NCI-H1105 treated with DMSO at 0.1 percent for 48 hours (cell line): ENCODE measurements at places on chromosomes 6 and 20.

DNA sequence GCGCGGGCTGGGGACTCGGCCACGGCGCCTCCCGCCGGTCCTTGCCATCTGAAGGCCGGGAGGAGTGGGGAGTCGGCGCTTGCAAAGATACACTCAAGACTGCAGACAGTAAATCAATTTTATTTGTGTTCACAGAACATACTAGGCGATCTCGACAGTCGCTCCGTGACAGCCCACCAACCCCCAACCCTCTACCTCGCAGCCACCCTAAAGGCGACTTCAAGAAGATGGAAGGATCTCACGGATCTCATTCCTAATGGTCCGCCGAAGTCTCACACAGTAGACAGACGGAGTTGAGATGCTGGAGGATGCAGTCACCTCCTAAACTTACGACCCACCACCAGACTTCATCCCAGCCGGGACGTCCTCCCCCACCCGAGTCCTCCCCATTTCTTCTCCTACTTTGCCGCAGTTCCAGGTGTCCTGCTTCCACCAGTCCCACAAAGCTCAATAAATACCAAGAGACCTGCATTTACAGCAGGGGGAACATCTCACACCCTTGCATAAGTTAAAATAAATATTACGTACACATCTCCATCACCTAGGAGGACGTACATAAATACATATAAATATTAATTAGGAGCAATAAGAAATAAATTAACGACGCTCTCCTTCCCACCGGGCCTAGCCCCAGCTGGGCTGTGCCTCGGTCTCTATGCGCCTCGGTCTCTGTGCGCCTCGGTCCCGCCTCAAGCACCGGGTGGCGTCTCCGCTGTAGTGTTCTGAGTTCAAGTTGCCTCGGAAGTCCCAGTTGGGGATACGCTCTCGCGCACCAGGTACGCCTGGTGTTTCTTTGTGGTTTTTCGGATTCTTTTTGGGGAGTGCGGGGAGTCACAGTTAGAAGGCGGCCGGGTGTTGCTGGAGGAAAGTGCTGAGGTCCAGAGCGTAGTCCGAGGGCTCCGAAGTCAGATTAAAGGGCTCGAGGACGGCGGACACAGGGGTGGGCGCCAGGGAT lies 889 bp upstream of the FLOT1 start:
- DNase-seq = no peak

DNA sequence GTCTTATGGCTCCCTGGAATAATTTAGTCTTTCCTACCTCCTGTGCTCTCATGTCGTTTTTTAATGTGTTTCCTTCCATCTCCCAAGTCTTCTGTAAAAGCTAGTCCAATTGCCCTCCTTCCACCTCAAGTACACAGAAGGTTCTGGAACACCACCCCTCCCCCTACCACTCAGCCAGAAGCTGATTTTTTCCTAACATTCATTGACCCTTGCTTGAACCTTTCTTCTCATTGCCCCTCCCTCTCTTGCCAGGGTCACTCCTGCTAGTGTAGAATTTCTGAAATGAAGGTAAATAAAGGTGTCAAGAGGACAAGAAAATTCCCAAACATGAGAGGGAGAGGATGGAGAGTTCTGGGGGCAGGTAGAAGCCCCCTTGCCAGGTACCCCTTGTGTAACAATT lies 38.6 kb downstream of the PLEKHG1 start:
- no peak for DNase-seq

- no peak for DNase-seq
Measured at GRCh38 chr6:116596815-116597214, 19.5 kb upstream of the RSPH4A start.

- no peak for DNase-seq
Measured at GRCh38 chr6:27501187-27501586, 28.3 kb upstream of the ZNF184 start.

- no peak for DNase-seq
Measured at GRCh38 chr20:17936286-17936760, 32.3 kb downstream of the SNX5 start.

GRCh38 chr6:100657678-100658330 lies 193.1 kb upstream of the SIM1 start:
- DNase-seq = peak; percentile 65

- DNase-seq = no peak
Measured at GRCh38 chr6:31308050-31308844, 36.4 kb upstream of the HLA-C start.

GRCh38 chr6:79510707-79511106 lies 26.5 kb downstream of the LCA5 start:
- no peak for DNase-seq

DNA sequence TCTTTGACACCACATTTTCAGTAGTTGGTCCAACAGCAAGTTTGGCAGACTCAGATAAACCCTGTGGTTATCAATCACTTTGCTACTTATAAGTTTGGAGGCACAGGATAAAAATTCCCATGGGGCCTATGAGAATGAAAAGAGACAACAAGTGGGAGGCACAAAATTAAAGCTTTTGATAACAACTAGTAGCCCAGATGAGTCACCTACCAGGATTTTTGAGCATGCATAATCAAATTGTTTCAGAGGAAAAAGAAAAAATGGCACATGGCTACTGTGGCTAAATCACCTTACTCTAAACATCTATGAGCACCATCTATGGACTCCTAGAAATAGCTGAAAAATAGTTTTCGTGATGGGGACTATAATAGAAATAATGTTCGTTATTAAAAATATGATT lies 40.8 kb upstream of the BMP5 start:
- DNase-seq = no peak

- no peak for DNase-seq
Measured at GRCh38 chr20:5821627-5822215, 71.5 kb downstream of the SHLD1 start.

- no peak for DNase-seq
Measured at GRCh38 chr20:18299364-18299763, 11.0 kb downstream of the ZNF133 start.
